ENCODE measurements at places on chromosomes 2 and 18.

DNA sequence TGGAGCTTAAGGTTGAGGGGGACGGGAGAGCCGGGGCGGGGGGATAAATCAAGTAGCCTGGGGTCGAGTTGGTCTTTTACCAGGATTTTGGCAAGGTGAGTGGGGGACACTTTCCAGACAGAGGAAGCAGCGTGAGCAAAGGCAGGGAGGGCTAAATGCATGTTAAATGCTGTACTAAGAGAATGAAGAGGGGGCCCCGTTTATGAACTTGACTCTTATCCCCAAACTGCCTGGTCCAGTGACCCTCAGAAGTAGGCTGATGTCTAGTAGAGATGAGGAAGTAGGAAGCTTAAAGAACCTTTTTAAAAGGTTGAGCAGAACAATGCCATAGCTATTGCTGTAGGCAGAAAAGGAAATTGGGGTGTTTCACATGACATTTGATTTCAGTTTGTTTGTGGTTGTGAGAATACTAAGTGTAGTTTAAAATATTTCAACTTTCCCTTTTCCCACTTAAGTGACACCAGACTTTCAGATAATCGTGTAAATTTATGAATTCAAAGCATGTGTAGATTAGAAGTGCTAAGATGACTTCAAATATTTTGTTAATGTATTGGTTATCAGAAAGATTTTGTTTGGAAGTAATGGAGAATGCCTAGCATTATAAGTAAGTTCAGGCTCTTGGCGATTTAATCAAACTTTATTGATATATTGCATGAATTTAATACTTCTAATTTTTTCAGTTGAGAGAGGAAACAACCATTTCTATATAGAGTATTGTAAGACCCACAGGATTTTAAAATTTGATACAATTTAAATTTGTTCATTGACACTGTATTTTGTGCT is 1.8 kb downstream of the REL start:
- no peak for DNase-seq

DNA sequence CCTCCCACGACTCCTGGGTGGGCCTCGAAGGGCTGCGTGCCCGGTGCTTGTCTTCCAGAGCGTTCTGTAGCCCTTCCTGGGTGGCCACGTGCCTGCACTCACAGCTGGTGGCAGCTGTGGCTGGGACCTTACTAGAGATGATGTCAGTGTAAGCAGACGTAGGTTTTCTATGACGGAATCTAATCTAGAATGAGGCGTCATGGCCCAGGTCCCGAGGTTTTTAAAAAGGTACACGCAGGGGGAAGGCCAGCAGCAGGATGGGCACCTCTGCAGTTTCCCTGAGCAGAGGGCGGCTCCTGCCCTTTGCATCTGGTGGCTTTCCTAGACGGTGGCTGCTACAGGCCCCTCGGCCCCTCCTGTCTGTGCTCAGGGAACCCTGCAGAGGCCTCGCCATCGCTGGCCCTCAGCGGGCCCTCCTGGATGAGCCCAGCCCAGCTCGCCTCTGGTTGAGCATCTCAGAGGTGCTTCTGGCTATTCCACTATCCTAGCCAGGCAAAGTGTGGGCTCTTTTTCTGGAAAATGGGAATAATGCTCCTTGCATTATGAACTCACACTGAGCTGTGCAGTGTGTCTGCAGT is 49.6 kb upstream of the PXDN start:
- DNase-seq, result no peak

DNA sequence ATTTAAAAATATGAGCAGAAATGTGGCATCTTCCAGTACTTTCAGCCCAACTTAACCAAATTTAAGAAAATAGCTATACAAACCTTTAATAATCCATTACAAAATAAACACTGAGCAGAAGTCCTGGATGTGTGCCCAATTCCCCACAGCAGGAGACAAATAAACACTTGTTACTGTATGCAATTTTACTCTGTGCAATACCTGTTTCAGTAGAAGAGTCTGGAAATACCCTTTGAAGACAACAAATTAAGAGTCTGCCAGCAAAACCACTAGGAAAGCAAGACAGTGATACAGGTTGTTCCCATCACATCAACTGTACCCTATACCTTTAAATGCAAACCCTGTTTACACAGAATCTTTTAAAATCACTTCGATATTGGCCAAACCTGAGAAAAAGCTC is 41.4 kb upstream of the RNU4ATAC start:
- no peak for DNase-seq

GRCh38 chr2:189540551-189540950 is 40.0 kb downstream of the SLC40A1 start:
- DNase-seq, result no peak

DNA sequence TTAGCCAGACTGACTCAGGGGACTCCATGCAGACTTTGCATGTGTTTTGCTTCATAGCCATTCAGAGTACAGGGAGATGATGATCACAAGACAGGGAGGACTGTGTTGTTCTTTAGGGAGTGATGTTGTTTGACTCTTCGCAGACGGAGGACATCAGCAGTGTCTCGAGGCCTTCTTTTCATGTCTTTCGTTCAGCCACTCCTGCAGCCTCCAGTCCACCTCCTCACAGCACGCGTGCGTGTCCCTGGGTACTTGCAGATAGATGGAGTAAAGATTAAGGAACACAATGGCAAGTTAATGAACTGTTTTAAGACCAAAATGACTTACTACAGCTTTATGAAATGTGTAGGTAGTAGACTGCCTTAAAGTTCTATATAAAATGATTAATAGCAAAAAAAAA is 114.7 kb downstream of the MAP4K4 start:
- no peak for DNase-seq

- no peak for DNase-seq
These were observed 1679.0 kb downstream of the SUCLG1 start for GRCh38 chr2:82780050-82780449.

DNA sequence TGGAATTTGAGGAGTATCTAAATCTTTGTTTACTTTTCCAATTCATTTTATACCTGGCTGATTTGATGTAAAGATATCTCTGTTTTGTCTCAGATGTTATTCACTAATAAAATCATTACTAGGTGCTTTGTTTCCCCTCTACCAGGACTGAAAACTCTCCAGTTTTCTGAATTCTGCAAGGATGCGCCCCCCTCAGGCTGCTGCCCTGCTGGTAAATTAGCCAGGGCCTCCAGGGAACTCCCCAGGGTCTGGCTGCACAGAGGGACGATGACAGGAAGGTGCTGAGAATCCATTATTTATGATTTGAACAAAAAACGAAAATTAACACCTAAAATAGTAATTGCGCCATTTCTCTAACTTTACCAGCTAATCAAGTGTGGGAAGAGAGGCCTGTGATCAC is 541.2 kb upstream of the POU3F3 start:
- DNase-seq, result no peak

All from Jurkat, Clone E6-1 (cell line).